ENCODE measurements at places on chromosomes 6 and 20. TPM values are rescaled to one million over a fixed set of nuclear protein-coding genes. Genes with fewer than 3 reads are reported as not detected.

MUC21 gene
- total RNA-seq, result not detected

MMP24OS gene
- 40.5 TPM for total RNA-seq

ZMYND8 gene
- 31.5 TPM for total RNA-seq

SAPCD1 gene
- total RNA-seq, result not detected

DNA sequence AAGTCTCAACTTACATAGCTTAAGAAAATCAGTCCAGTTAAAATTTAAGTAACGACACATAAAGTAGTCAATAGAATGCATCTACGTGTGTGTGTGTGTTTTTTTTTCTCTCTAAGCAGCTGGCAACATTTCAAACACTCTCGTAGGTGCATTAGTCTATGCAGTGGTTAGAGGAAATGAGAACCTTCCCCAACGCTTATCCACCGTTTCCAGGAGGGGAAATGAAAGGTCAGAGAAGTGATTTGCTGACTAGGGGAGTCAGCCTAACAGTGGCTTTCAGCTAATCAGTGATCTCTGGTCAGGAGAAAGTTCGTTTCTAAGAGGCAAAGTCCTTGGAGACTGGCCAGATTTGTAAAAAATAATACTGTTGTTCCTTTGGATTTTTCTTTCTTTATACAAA, 806.6 kb downstream of the C6orf118 start:
- no peak for DNase-seq

DNA sequence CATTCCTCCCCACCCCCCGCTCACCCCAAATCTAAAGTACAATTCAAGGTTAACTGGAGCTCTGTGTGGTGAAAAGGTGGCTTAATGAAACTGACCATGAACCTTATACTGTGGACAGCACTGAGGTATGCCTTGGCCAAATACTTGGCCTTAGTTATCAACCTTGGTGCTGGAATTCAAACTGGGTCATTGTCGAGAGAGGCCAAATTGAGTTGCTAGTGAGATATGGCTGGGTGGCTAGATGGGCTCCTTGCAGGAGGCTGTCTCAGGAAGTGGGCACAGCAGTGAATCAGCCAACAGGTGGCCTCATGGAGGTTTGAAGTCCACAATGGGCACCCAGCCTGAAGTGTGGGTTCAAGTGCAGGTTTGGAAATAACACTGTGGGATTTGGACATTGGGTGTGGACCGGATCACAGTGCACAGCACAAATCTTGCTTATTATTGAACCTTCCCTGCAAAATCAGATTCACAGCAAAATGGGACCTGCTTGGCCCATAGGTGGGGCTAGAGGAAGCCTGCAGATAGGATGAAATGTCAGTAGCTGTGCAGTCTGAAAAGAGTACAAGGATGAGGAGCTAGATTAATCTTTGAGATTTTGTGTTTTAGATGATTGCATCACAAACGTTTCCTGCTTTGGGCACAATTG, 5.6 kb upstream of the BTBD3 start:
- no peak for DNase-seq

DNA sequence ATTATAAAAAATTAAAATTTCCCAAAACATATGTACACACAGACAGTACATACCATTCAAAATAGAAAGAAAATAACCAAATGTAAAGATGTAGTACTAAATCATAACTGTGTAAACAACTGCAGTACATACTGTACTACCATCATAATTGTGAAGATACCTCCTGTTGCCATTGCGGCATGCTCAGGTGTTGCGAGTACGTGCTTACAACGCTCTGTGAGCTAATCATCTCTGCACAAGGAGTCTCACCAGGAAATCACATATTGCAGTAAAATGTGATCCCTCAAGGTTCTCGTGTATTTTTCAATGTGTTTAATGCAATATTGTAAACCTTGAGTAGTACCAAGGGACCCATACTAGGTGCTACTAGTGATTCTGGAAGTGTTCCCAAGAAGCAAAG, 22.9 kb downstream of the ASIP start:
- DNase-seq, result no peak
